ENCODE measurements at places on chromosomes 2 and 18. TPM values are rescaled to one million over a fixed set of nuclear protein-coding genes. Genes with fewer than 3 reads are reported as not detected.

- H3K4me1 ChIP-seq = no peaks in the 10 kb centered on the region
- DNase-seq = no peak
- H3K27ac ChIP-seq = no peak overlapping the region
These were observed 49.5 kb upstream of the ACAA2 start for GRCh38 chr18:49862656-49863385.

GRCh38 chr2:159735648-159736047 lies 23.3 kb downstream of the MARCHF7 start:
- no peak for DNase-seq
- no peaks in the 10 kb centered on the region for H3K27me3 ChIP-seq
- peaks cover 65% of the 10 kb centered on the region for H3K36me3 ChIP-seq

GRCh38 chr2:63424329-63425078 lies 163.8 kb downstream of the WDPCP start:
- peak; percentile 80 for DNase-seq
- H3K27ac ChIP-seq = no peak overlapping the region
- H3K4me3 ChIP-seq = no peak overlapping the region
- peaks cover 2% of the 10 kb centered on the region for H3K4me1 ChIP-seq
- no peaks in the 10 kb centered on the region for H3K27me3 ChIP-seq

- peaks cover 2% of the 10 kb centered on the region for H3K27me3 ChIP-seq
- H3K27ac ChIP-seq = no peak overlapping the region
- no peak for DNase-seq
These were observed 22.1 kb upstream of the ALKAL2 start for GRCh38 chr2:309954-310510.

The FRZB gene
- not detected for total RNA-seq

The KLHL41 gene
- 0.07 TPM for total RNA-seq

Data from activated CD4-positive, alpha-beta T cell treated with anti-CD3 and anti-CD28 coated beads, Interleukin-2, amount 10 ng/mL, durations not matched to agents 24 days and 14 days (primary cell).